ENCODE measurements at places on chromosomes 16 and 17. TPM values are rescaled to one million over a fixed set of nuclear protein-coding genes. Genes with fewer than 3 reads are reported as not detected.
A peak's percentile ranks its signal among the peaks of the same experiment; 100 is the strongest.

- DNase-seq = no peak
Observed at GRCh38 chr17:75289832-75290337, 652 bp upstream of the SLC25A19 start.

- DNase-seq = no peak
Observed at GRCh38 chr16:10694830-10695229, at the start of gene TEKT5. TSS of gene TEKT5 (minus strand) at chr16:10694930. CDS start at chr16:10694873, 57 bp downstream.

- peak; percentile 49 for DNase-seq
Observed at GRCh38 chr17:41324180-41325075, 8.9 kb upstream of the KRTAP17-1 start.

DNA sequence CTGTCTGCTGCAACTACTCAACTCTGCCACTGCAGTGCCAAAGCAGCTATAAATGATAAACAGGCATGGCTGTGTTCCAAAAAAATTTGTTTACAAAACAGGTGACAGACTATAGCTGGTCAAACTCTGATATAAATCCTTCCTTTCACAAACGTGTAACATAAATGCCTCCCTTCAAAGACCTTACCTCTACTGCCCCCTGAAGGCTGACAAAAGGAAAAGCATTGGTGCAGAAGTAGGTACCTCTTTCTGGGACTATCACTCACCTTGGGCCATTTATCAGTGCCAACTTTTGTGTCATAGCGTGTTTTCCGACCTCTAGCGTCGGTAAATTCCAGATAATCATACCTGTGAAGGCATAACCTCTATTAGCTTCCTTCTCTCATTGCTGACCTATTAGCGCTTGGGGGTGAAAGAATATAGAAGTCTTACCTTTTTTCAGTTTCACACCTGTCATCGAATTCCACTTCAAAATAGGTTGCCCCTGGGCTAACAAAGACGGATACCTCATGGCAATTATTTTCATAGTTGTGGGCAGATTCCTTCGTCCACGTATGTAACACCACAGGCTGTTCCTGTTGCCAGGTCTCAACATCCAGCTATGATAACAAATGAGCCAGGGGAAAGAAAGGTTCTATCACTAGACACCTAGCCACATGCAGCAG is 67.9 kb downstream of the ZZEF1 start:
- DNase-seq = no peak

DNA sequence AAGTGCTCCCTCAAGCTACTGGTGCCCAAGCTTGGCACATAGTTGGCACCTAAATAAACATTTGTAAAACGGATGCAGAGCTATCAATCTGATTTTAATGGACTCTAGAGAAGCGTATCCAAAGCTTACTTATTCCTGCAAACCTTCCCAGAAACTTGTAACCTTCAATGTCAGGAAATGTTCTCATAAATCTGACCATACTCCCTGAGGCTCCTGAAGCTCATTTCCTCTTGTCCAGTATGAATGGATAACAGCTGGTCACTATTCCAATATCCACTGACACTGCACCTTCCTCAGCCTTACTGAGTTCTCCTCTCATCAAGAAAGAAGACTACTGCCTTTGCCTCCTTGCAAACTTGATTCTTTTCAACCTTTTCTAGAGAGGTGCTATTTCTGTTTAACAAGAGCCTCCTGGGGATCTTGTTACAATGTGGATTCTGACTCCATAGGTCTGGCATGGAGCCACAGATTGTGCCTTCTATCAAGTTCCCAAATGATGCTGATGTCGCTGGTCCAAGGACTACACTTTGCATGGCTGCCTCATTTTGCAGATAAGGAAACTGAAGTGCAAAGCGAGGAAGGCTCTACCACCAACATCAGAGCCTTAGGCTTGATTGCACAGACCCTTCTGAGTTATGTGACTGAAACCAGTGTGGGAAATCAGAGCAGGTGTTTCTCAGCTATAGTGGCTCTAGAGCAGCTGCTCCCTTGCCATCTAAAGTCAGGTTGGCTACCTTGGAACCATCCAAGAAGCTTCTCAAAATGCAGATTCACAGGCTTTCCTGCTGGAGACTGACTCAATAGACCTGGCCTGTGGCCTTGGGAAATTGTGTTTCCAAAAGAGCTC is 377.8 kb downstream of the SOX9 start:
- DNase-seq = no peak

DNA sequence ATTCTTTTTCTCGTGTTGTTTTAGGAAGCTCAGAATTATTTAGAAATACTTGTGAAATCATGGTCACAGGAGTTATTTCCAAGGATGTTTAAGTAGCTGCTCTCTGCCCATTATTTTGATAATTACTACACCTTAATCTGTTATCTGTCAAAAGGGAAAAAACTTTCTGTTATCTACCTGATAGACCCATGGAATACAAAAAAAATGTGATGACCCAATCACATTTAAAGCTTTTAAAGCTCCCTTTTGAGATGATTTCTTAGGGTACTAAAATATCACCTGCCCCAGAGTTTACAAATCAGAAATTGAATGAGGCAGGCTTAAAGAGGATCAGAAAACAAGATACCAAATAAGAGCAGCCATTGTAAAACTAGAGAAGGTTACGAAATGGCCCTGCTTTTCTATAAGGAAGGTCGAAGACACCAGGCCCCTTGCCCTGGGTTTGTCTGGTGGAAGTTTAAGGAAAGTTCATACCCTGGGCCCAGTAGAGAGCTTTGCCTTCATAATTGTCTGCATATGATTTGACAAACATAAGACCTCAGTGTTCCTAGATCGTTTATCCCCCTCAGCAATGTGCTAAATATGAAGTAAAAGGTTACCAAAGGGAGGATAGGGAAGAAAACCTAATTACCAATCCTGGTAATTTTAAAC is 149.9 kb upstream of the TBX2 start:
- DNase-seq = no peak

DNA sequence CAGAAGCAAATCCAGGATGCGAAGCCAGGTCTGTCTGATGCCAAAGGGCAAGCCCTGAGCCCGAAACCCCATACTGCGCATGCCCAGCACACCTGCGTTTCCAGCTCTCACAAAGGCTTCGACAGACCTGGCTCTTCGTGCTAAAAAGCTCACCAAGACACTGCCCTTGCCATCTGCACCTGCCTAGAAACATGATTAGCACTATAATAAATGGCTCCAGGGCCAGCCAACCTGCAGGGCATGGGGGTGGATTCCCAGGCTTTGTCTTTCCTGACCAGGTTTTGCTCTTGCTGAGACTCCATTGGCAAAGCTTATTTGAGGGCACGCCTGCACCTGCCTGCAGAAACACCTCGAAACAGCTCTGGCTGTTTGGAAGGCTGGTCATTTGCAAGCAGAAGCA is 14.4 kb upstream of the PLD6 start:
- DNase-seq = no peak

GRCh38 chr17:7852919-7853690 is 1.8 kb upstream of the TMEM88 start:
- no peak for DNase-seq

DNA sequence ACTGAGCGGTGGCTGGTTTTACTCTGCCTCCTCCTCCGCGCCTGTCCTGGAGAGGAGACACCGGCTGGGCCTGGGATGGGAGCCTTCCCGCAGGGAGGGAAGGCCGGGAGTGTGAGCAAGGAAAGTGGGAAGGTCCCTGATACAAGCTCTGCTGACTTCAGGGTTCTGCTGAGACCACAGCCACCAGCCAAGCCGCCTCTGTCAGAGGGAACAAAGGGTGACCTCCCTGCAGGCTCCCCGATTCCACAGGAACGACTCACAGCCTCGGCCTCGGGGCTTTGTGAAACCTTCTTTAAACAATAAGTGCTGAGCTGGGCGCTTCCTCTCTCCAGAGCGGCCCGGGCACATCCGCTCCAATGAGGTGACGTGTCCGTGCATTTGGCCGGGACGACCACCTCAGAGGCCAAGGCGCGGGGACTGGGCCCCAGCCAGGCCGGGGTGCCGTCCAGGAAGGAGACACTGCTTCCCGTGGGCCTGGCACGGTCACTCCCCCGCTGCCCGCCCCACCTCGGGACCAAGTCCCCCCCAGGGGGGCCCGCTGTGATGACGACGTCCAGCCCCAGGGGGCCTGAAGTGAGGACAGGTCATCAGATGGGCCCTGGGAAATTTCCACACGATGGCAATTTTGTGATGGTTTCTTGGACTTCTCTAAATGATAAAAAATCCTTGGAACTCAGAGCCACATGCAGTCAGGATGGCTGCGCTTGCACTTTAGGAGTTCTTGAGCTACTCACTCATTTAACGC is 11.8 kb upstream of the CIBAR2 start:
- no peak for DNase-seq

The KRTAP1-5 gene
- total RNA-seq = not detected

The TNS4 gene
- total RNA-seq = 0.21 TPM

The LPO gene
- not detected for total RNA-seq

The CBFA2T3 gene
- not detected for total RNA-seq

Measured in osteocyte (in vitro differentiated cells).